8988T (cell line): ENCODE measurements at places on chromosomes 16 and 17.

DNA sequence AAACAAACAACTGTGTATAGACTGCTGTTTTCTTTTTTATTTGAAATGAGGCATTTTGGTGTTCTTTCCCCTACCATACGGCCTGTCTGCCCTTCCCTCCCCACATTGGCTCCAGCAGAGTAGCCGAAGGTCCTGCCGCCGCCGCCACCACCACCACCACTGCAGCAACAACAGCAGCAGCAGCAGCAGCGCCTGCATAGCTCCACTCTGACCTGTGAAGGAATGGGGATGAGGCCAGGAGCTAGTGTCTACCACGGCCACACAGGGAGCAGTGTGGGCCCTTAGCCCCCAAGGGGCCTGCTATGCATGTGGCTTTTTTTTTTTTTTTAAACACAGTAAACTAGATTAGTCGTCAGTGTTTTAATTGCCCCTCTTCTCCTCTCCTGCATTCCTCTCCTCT is 5.6 kb upstream of the CDK5R1 start:
- no peak for DNase-seq

GRCh38 chr17:62616993-62617893 is 10.2 kb upstream of the MRC2 start:
- no peak for DNase-seq

DNA sequence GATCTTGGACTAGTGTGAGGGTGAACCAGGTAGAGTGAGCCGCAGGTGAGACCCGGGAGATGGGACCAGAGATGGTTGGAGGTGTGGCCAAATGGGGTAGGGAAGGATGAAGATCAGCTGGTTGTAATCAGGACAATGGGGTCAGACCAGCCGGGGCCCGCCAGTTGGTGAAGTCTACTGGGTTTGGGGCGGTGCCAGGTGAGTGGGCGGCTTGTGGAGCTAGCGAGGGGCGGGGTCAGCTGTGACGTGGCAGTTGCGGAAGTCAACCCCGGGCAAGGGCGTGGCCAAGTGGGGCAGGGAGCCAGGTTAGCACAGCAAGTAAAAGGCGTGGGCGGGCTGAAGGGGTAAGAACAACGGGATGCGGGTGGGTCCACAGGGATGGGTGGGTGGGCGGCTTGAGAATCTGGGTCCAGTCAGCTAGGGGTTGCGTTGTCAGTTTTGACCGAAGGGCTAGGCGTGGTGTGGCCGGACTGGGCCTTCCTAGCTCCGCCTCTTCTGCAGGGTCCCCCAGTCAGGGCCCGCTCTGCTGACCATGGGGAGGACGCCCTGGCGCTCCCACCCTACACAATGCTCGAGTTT is 25.5 kb upstream of the ALKBH5 start:
- DNase-seq: no peak

- no peak for DNase-seq
These were observed 179.6 kb upstream of the IRX3 start for GRCh38 chr16:54466233-54466632.

DNA sequence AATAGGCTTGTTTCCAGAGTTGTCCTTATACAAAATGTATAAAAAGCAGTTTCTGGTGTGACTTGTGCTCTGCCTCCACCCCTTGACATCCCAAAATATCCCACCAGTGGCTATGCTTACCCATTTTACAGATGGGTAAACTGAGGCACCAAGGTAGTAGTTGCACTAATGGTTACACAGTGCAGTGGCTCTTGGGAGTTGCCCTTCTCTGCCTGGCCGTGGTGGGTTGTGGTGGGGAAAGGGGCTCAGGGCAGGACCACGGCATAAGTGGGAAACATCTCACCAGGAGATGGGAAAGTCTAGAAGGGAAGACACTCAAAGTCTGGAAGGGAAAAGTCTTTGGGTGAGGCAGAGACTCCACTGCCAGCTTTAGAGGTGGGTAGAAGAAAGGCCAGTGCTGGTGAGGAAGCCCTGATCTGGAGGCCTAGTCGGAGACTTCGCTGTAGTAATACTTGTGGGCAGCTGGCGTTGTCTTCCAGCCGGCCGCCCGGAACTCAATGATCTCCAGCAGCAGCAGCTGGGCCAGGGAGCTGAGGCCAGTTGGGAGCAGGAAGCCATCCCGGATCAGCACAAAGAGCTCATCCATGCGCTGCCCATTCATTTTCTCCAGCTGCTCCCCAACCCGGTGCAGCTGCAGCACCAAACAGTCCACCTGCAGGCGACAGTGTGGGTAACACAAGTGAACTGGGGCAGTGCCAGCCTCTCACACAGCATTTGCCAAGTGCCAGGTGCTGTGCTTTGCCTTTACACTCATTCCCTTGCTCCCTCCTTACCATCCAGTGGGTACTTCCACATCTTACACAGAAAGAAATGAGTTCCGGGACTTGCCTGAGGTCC is 4.5 kb downstream of the MIF4GD start:
- no peak for DNase-seq

- no peak for DNase-seq
These were observed 4.4 kb upstream of the ASGR1 start for GRCh38 chr17:7183433-7184090.
